ENCODE measurements at places on chromosomes 2 and 18.

- DNase-seq: no peak
Observed at GRCh38 chr2:9196637-9197036, 10.0 kb upstream of the ASAP2 start.

GRCh38 chr18:62839874-62840713 is 124.8 kb downstream of the PHLPP1 start:
- DNase-seq: no peak

- DNase-seq: no peak
Observed at GRCh38 chr2:66601624-66602023, 166.7 kb downstream of the MEIS1 start.

DNA sequence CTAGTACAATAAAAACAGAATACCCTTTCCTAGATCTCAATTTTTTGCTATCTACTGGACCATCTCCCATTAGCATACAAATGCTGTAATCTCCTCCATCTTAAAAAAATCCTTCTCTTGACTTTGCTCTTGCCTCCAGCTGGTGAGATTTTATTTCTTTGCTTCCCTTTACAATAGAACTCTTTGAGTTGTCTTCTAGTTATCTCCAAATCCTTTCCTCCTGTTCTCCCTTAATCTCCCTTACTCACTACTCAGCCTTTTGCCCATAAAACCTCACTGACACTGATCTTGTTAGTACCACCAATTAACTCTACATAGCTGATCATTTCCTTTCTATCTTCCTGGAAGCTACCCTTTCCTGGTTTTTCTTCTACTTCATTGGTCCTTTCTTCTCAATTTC is 63.5 kb upstream of the FRZB start:
- no peak for DNase-seq

GRCh38 chr2:231227310-231228162 is 29.1 kb downstream of the ARMC9 start:
- DNase-seq: peak; percentile 63

- no peak for DNase-seq
Observed at GRCh38 chr2:240931319-240931949, 25.3 kb downstream of the CROCC2 start.

- DNase-seq: peak; percentile 12
Observed at GRCh38 chr2:129748653-129749052, 230.8 kb upstream of the RAB6C start.

- no peak for DNase-seq
Observed at GRCh38 chr2:98242003-98242402, 104.3 kb upstream of the CNGA3 start.

GRCh38 chr2:42199002-42199401 is 29.8 kb downstream of the EML4 start:
- no peak for DNase-seq
